SHP77 (cell line): ENCODE measurements at places on chromosomes 11 and 22.

GRCh38 chr11:57473285-57473841, 13.0 kb downstream of the RTN4RL2 start:
- DNase-seq: no peak

DNA sequence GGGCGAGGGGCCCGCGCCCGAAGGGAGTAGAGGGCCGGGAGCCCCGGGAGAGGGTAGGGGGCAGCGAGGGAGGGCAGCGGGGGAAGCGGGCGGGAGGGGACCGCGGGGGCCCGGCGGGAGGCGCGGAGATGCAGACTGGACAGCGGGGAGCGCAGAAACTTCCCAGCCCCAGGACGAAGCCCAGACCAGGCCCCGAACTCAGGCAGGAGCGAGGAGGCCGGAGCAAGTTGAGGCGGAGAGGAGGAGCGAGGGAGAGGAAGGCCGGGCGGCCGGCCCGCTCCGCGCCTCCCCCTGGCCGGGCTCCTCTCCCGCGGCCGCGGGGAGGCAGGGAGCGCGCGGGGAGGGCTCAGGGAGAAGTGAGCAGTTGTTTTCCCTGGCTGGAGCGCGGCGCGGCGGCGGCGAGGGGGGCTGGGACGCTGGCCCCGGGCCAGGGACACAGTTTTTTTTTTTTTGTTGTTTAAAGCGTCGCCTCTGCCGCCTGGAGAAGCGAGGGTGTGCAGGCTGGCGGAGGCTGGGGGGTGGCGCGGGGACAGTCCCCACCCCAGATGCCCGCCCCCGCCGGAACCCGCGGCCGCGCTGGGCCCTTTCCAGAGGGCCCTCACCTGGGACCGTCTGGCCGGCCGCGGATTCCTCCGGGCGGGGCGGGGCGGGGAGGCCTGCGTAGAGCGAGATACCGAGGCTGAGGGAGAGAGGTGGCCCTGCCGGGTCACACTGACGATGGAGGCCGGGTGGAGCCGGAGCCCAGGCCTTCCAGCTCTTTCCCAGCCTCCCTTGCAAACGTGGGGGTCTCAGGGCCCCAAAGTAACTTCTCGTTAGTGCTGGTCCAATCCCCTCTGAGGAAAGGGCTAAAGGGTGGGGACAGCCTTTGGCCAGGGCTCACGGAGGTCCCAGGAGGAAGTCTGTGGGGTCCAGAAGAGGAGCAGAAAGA, at the start of gene LTBP3:
Gene LTBP3, minus strand, starts transcription at position 358 of the 928 bp plus-strand sequence. CDS start 400 bp downstream, outside the sequence.
- DNase-seq: peak; percentile 34

DNA sequence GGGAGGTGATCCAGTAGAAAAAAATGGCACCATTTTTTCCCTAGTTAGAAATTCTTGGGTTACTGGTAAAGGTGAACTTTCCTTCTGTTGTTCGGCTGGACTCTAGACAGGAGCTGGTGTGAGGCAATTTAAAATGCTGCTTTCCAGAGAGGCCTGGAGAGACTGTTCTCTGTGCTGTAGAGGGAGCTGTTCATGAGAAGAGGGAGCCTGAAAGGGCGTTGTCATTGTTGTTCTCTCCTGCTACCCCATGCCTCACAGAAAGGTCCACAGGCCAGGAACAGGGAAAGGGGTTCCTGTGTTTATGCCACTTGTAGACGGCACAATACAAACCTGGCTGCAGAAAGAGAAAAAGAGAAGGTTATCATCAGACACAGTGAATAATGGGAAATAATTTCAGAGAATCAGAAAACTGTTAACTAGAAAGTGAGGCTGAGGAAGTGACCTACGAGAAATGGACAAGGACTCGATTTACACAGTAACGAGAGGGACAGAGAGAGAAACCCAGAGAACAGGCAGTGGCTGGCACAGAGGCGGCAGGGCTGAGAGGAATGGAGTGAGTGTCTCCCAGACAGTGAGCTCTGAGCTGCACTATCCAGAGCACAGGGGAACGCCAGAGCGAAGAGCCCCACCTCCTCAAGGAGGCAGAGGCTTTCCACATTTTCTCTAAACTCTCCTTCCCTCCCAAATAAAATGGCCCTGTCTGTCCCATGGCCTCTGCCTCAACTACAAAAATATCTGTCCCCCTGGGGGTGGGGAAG, 109.2 kb downstream of the RRM1 start:
- DNase-seq: peak; percentile 16

DNA sequence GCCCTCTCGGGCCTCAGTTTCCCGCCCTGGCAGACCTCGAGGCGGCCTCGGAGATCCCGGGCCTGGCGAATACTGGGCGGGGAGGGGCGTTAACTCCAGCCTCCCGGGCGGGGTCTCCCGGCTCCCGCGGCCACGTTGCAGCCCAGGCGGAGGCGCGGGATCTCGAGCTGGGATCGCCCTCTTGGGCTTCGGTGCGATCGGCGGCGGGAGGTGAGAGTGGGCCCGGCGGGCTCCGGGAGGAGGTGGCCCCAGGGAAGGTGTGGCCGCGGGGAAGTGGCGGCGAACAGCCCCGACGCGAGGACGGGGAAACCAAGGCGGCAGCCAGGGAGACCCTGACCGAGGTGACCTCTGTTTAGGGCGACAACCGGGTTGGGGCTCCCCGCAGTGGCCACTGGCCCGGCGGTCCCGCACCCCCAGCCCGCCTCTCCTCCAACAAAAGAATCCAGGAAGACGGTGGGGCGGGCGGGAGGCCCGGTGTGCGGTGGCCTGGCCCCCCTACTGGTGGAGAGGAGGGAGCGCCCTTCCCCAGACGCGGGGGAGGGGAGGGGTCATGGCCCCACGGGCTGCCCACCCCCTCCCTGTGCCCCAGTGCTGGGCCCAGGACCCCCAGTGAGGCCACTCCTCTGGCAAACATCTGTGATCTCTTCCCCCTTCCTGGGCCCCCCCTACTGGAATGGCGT, at the start of gene PHETA2:
Gene PHETA2, plus strand, starts transcription at position 117 of the 680 bp plus-strand sequence. CDS start 3,046 bp downstream, outside the sequence.
- DNase-seq: no peak

DNA sequence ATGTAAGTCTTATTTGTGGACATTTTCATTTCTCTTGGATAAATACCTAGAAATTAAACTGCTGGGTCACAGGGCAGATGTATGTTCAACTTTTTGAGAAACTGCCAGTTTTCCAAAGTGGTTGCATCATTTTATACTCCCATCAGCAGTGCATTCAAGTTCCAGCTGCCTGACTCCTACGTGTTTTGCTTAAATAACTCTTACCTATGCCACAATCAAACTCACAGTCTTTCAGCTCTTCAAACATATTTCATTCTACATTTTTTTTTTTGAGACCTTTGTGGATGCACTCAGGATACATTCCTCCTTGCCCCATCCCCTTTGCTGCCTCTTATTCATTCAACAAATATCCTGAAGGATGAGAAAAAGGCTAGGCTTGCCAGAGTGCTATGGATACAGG, 9.2 kb downstream of the TCF20 start:
- no peak for DNase-seq

DNA sequence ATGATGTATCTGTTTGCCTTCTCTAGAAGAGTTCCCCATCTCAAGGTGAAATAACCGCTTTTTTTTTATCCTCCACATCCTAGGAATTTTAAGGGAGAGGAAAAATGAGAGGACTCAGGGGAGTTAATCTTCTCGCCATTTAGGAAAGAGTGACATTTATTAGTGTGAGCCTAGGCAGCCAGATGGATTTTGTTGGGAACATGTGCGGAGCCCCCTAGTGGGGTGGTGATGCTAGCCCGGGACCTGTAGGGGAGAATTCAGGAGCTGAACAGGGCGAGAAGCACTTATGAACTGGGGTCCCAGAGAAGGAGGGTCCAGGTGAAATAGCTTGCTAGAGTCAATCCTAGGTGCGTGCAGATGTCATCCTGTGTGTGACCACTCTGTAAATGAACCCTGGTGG, 10.7 kb downstream of the IL17RA start:
- DNase-seq: no peak

DNA sequence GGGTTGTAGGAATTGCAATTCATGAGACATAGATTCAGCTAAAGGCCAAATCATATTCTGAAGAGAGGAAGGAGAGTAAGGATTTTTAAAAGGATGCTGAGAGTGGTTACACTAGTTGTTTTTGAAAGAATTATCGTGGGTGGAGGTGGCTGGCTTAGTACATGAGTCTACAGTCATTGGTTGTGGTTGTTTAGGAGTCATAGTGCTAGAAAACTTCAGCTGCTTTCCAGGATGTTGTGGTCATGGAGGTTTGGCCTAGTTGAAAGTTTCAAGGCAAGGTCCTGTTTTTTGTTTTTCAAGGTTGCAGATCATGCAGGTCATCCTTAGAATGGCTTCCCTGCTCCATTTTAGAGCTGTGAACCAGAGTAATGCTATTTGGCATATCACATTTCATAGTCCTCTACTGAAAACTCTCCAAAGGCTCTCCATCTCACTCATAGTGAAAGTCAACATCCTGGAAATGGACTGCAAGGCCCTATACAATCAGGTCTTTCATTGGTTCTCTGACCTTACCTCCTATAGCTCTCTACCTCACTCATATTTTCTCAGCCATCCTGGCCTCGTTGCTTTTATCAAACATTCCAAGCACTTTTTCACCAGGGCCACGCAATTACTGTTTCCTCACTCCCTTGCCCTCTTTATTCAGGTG, 26.1 kb upstream of the ZBTB44 start:
- no peak for DNase-seq

GRCh38 chr11:126072801-126073594, 10.3 kb upstream of the CDON start:
- DNase-seq: no peak

- DNase-seq: no peak
These were observed 114.4 kb downstream of the NCAM1 start for GRCh38 chr11:113075586-113076095.

- DNase-seq: no peak
These were observed 12.5 kb downstream of the IL17REL start for GRCh38 chr22:49999946-50000586.

GRCh38 chr11:98564233-98564632, 456.5 kb upstream of the CNTN5 start:
- no peak for DNase-seq

- no peak for DNase-seq
These were observed 6.5 kb downstream of the MLC1 start for GRCh38 chr22:50078761-50079160.

GRCh38 chr22:33739516-33739915, 180.8 kb downstream of the LARGE1 start:
- no peak for DNase-seq

DNA sequence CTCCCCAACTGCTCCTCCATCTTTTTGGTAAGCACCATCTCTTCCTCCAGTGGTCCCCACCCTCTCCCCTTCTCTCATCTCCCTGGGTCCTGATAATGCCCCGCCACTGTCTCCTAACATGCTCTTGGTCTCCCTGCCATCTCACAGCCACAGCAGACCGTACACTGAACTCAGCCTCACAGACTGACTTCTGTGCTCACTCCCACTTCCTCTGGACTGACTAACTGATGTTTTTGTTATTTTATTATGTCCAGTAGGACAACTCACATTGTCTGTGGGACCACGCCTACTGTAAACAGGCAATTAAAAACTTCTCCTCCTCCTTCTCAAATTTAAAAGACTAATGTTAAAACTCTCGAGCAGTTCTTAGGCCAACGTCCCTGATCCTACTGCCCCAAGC, 2.6 kb upstream of the GNAZ start:
- DNase-seq: no peak
